ENCODE measurements at places on chromosomes 5 and 9.

GRCh38 chr9:26779062-26779461, 113.5 kb downstream of the CAAP1 start:
- DNase-seq, result no peak

DNA sequence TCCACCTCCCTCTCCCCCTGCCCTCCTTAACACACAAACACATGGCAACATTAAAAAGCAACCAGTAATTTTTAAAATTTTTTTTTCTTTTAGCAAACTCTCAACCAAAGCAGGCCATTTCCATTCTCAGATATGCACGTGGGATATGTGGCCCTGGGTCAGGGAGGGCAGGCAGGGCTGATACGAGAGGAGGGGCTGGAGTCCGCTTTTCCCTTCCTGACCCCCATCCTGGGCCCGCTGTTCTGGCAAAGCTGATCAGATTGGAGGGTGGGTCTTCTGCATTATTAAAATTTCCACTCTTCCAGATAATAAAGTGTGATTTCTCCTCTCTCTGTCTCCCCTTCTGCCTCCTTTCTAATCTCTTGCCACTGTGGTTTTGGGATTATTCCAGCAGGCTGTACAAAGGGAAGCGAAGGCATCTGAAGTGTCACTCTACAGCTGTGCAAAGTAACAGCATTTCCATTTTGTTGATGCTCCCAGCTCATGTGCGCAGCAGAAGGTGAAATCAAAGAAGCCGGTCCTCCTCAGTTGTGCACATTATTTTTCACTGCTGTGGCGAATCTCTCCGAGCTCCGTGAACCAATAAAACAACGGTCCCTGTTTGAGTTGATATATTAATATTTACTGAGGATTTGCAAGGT, 12.0 kb downstream of the IRX1 start:
- DNase-seq, result no peak

GRCh38 chr5:122126177-122126755, 3.1 kb upstream of the ZNF474 start:
- no peak for DNase-seq

DNA sequence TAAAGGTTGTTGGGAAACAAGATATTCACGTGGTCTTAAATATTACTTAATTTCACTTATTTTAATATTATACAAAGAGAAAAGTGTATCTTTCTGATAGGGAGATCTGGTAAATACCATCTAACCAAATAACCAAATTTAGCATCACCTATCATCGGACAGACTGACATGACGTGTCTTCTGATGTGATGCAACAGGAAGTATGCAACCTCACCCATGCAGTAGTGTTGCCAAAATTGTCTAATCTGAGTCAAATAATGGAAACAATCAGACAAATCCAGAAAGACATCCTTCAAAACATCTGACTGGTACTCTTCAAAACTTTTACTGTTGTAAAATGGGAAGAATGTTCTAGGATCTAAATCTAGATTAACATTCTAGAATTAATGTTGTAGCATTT, 148.0 kb downstream of the FGF1 start:
- peak; percentile 2 for DNase-seq

DNA sequence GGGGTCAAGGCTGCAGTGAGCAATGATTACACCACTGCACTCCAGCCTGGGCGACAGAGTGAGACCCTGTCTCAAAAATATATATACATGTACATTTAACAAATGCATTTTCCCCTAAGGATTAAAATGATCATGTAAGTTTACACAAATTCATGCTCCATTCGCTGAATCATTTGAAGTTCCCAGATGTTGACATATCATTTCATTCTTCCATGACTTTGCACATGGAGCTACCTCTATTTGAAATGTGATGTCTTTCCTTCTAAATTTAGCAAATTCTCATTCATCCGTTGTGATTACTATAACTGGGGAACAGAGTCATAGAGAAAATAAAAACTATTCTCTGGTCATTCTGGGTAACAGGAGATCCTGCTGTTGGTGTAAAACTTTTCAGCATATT, 10.6 kb downstream of the PTGER4 start:
- no peak for DNase-seq

- no peak for DNase-seq
Observed at GRCh38 chr5:109888989-109889388, 199.3 kb downstream of the MAN2A1 start.

- DNase-seq, result no peak
Observed at GRCh38 chr5:64814073-64814472, 45.3 kb downstream of the CWC27 start.

DNA sequence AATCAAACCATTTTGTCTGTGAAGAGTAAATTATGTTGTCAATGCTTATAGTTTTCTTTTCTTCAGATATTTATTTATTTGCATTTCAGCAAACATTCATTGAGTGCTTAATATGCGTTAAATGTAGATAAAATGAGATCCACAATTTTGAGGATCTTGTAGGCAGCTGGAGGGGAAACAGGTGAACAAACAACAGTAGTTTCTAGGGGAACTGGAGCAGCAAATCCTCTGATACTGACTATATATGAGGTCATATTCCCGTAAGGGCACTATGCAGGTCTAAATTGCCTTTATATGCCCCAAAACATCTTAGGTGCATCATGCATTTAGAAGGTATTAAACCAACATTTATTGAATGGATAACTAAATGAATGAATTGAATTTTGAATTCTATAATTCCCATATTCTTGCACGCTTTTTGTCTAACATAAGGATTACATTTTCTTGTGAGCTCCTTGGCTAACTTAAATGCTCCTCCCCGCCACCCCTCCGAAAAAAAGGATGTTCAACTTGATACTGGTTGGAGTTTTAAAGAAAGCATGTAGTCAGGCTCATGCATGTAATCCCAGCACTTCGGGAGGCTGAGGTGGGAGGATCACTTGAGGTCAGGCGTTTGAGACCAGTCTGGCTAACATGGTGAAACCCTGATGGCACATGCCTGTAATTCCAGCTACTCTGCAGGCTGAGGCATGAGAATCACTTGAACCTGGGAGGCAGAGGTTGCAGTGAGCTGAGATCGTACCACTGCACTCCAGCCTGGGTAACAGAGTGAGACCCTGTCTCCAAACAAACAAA, 299.8 kb downstream of the TMEM38B start:
- no peak for DNase-seq
